PC-9 (cell line): ENCODE measurements at places on chromosomes 6 and 20.

GRCh38 chr20:49698477-49698876 lies 15.2 kb downstream of the B4GALT5 start:
- no peak for DNase-seq

- DNase-seq = no peak
Measured at GRCh38 chr20:63106765-63107448, 100.1 kb upstream of the BHLHE23 start.

GRCh38 chr6:160106701-160107100 lies 14.9 kb upstream of the SLC22A1 start:
- DNase-seq = no peak

- DNase-seq = no peak
Measured at GRCh38 chr6:155246825-155247224, 17.0 kb upstream of the CLDN20 start.

DNA sequence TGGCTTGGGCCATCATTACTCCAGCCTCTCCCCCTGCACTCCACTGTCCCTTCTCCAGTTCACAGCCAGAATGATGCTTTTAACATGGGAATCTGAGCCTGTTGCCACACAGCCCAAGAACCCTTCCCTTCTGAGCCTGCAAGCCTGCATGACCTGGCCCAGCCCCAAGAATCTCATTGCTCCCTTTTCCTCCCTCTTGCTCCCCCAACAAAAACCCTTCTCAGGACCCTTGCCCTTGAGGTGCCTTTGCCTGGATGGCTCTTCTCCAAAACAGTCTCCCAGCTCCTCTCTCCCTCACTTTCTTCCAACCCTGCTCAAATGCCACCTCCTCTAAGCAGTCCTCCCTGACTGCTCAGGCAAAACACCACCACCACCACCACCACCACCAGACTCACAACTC lies 157.2 kb downstream of the ANKRD60 start:
- DNase-seq = no peak

DNA sequence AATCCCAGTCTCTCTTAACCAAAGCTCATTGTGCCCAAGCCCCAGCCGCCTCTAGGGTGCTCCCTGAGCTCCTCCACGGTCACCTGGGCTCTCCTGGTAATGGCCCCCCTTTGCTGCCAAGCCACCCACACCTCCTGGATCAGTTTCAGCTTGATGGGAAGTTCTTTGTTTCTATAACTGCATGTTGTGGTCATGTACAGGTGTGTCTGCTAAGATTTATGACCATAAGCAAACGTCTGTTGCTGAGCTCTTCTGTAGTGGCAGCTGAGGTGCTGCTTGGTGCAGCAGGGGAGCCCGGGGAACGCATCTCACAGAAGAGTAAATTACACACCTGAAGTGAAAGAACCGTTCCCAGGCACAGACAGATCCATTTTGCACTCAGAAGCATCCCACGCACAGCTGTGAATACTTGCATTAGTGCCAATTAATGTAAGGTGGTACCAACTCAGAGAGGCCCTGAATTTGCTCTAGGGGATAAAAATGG lies 194.6 kb upstream of the ARID1B start:
- DNase-seq = no peak
